GM19239 (cell line): ENCODE measurements at places on chromosomes 11 and 22.

- no peak for DNase-seq
Observed at GRCh38 chr11:75349521-75350116, 1.8 kb downstream of the ARRB1 start.

DNA sequence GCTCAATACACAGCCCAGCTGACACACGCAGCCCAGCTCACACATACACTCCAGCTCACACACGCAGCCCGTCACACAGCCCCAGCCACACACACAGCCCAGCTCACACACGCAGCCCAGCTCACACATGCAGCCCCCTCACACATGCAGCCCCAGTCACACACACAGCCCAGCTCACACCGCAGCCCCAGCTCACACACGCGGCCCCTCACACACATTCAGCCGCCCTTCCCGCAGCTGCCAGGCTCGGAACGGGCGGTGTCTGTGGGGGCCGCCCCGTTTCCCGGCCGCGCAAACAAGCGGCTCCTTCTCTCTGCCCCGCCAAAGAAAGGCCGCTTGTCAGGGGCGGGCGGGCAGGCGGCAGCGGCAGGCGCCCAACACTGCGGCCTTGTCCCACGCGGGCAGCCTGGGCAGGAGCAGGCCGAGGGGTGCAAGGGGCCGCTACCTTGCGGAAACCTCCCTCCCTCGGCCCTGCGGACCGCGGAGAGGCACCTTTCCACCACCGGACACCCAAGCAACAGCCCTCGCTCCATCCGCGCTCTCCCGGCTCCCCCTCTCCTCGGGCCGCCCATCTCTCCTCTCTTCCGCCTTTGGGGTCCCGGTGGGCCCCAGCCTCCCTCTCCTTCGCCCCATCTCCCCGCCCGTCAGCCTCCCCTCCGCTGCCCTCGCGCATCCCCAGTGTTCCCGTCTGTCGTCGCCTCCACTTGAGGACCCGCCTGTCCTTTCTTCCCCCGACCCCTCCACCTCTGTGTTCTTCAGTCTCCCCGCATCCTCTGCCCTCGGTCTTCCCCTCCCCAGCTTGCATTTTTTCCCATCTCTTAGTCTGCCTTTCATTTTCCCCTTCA lies 2.2 kb downstream of the PHLDB1 start:
- DNase-seq: no peak

DNA sequence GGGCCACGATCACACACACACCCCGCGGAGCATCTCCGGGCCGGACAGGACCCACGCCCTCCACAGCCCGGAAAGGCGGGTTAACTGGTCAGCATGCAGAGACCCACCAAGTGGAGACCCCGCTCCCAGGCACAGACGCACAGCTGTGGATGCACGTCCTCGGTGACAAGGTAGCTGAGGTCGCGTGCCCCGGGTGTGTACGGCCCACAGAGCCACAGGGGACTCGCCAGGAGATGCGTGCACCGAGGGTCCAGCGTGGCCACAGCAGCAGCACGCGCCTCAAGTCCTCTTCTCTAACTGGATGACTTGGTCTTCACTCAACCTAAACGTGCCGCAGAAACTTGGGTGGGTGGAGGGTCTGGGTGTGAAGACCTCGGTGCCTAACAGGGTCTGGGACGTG lies 5.5 kb downstream of the H19 start:
- no peak for DNase-seq

DNA sequence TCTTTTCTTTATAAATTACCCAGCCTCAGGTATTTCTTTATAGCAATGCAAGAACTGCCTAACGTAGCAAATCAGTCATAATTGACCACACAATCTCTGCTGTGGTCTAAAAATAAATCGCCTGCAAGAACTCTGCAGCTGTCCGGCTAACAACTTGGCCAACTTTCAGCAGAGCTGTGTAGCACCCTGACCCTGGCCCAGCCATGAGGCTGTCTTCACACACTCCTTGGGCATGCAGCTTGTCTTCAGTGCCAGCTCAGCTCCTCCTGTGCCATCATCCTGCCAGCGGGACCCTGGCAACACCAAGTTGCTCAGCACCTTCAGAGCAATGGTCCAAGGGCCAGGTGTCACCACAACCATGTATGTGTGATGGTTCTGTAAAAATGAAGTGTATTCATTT lies 355.6 kb downstream of the OPCML start:
- DNase-seq: no peak

GRCh38 chr22:28175730-28176492 lies 256.9 kb upstream of the PITPNB start:
- DNase-seq: no peak
